ENCODE measurements at places on chromosomes 11 and 22. TPM values are rescaled to one million over a fixed set of nuclear protein-coding genes. Genes with fewer than 3 reads are reported as not detected.
A peak's percentile ranks its signal among the peaks of the same experiment; 100 is the strongest.

The LGR4 gene
- 50.0 TPM for total RNA-seq

The OR6A2 gene
- 0.09 TPM for total RNA-seq

The ARSA gene
- total RNA-seq: 34.7 TPM

The ALX4 gene
- total RNA-seq: not detected

GRCh38 chr11:38796281-38796680, 2198.2 kb upstream of the RAG2 start:
- DNase-seq: no peak

- peak; percentile 25 for DNase-seq
Observed at GRCh38 chr11:61749591-61750217, 2.7 kb upstream of the MYRF start.

DNA sequence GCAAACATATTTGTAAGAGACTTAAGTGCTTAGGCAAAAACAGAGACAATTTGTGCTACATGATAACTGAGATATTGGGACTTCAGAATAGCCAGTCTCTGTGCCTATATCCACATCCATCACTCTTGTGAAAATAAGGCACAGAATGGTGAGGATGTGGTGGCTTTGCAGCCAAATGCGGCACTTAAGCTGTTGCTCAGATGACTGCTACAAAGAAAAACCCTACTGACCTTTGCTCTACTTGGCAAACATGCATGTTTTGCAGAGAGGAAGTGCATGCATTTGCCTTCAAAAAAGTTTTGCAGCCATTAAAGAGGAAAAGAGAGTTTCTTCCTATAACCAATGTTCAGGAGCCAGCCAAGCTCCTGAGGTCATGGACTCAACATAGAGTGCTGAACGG, 675.0 kb upstream of the KIRREL3 start:
- DNase-seq: no peak

DNA sequence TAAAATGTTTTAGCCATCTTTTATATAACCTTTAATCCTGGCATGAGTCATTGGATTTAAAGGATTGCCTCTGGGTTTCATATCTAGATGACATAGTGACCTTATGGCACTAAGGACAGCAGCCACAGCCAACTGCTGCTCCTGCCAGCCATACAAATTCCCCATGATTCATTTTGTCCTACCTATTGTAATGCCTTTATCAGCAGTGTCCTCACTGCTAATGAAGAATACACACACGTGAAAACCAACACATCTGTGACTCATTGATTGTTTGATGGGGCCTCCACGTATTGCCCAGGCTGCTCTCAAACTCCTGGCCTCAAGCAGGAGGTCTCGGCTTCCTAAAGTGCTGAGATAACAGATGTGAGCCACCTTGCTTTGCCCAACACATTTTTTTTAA, 1.8 kb downstream of the LDHAL6A start:
- peak; percentile 39 for DNase-seq

DNA sequence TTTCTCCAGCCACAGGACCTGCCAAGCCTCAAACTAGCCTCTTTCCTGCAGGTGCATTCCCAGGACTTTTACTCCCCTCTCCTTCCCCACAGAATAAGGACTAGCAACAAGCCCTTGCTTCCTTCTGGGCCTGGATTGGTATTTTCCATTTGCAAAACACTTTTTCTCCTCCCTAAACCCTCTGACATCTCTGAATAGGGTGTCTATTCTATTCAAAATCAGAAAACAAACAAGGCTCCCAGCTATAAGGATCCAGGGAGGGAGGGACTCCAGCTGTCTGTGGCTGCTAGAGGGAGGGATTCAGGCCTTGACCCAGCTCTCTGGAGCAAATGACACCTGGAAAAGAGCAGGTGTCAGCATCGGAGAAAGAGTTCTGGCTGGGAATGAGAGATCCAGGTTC, 168.5 kb upstream of the BDNF start:
- DNase-seq: no peak

GRCh38 chr22:27699383-27700019, 102.1 kb downstream of the MN1 start:
- DNase-seq: no peak

DNA sequence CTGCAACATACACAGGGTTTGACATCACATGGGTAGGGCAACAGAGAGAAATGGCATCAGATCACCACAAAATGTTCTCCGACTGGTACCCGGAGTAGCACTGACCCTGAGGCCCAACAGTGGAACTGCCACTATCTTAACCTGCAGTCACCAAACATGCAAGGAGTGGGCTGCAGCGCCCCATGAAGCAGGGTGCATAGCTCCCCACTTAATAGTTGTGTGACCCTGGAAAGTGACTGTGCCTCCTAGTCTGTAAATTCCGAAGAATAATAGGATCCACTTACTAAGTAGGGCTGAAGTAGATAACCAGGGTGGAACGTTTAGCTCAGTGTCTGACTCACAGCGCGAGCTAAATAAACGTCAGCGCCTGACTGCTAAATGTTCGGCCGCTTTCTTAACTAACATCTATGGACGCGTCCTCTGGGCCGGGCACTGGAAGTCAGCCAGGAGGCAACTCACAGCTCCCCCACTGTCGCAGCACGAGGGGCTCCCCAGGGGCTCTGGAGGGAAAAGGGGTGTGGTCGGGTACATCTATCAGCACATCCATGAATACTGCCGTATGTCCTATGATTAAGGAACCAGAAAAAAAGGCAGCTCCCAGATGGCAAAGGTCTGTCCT, 777 bp downstream of the LTO1 start:
- peak; percentile 86 for DNase-seq

DNA sequence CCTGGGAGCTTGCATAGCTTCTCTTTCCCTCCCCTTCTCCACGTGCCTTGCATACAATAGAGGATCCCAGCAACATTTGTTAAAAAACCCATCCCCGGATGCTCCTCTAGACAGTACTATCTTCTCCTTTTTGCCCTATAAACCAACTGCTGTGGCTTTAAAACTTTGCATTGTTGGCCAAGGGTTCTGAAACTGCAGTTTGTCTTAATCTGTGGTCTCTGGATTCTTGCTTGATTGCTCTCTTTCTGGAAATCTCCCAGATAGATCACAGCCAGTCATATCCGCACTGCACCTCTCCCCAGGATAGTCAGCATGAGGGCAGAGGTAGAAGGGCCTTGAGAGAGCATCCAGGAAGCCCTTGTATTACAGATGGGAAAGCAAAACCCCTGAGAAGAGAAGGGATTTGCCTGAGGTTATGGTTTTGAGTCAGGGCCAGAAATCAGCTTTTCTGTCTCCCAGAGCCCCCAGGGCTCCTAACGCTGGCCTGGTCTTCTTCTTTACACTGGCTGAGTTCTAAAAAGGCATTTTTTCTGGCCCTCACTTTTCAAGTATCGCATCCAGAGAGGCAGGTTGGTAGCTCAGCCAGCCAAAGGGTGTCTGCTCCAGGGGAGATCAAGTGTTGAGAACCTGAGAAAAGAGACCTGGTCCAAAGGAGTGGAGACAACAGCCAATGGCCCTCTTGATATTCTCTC, 70.6 kb downstream of the ADM start:
- DNase-seq: peak; percentile 95

DNA sequence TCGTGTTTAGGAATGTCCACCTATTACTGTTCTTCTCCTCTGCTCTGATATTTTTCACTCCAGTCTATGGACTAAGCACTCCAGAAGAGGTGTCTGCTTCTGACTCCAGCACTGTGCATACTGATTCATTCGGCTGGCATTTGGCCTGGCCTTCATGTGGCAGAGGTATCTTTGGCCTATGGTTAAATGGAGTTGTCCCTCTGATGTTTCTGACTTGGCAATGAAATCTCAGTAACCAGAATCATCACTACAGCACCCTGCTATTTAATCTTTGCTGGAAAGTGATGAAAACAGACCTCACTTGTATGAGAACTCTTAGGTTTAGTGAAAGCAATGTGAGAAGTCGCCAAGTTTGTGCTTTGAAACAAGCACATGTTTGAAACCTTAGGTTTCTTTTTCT, 155.2 kb downstream of the MAML2 start:
- peak; percentile 96 for DNase-seq

DNA sequence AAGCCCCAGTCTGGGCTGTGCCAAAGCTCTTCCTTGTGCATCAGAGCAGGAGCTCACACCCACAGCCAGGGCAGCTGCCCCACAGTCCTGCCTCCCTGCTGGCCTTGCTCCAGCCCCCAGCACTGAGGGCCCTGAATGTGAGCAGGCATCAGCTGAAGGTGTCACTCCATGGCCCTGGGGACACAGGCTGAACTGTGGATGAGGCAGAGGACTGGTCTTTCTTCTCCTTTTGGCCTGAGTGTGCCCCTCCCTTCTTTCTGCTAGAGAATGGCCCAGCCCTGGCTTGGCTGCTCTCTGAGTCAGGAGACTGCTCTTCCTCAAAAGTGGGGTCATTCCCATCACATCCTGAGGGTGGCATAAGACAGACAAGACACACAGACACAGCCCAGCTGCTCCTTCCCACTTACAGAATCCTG, 16.2 kb downstream of the OTOG start:
- DNase-seq: no peak

Measured in astrocyte (in vitro differentiated cells and primary cell).